Endothelial cell of umbilical vein (primary cell): ENCODE measurements at places on chromosomes 2 and 18.

DNA sequence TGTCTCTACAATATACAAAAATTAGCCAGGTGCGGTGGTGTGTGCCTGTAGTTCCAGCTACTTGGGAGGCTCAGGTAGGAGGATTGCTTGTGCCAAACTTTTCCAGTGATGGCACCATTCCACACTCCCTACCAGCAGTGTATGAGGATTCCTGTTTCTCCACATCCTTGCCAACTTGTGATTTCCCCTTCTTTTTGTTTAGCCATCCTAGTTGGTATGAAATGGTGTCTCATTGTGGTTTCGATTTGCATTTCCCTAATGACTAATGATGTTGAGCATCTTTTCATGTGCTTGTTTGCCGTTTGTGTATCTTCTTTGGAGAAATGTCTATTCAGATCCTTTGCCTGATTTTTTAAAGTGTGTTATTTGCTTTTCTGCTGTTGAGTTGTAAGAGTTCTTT is 41.0 kb downstream of the EPB41L5 start:
- H3K4me3 ChIP-seq = no peak overlapping the region
- no peaks in the 10 kb centered on the region for H3K4me1 ChIP-seq
- no peaks in the 10 kb centered on the region for H3K36me3 ChIP-seq

- DNase-seq = peak; percentile 49
- no peaks in the 10 kb centered on the region for H3K36me3 ChIP-seq
- no peak overlapping the region for H3K4me3 ChIP-seq
- peaks cover 27% of the 10 kb centered on the region for H3K4me1 ChIP-seq
Measured at GRCh38 chr2:47534179-47534919, 131.4 kb downstream of the MSH2 start.

GRCh38 chr2:236599059-236599458 is 29.4 kb downstream of the ACKR3 start:
- H3K4me1 ChIP-seq = no peaks in the 10 kb centered on the region
- peaks cover 2% of the 10 kb centered on the region for H3K27me3 ChIP-seq
- no peak overlapping the region for H3K4me3 ChIP-seq
- DNase-seq = no peak
- no peak overlapping the region for H3K27ac ChIP-seq
- no peaks in the 10 kb centered on the region for H3K36me3 ChIP-seq

- peak overlapping the region; percentile 88 for H3K4me3 ChIP-seq
- DNase-seq = no peak
- peaks cover 10% of the 10 kb centered on the region for H3K4me1 ChIP-seq
- H3K27me3 ChIP-seq = peaks cover 1% of the 10 kb centered on the region
- H3K27ac ChIP-seq = peak overlapping the region; percentile 33
Measured at GRCh38 chr18:50286391-50287027, 983 bp downstream of the CXXC1 start.

GRCh38 chr2:60710707-60711106 is 45.4 kb upstream of the PAPOLG start:
- H3K4me3 ChIP-seq = no peak overlapping the region
- no peak overlapping the region for H3K27ac ChIP-seq
- peaks cover 5% of the 10 kb centered on the region for H3K4me1 ChIP-seq
- DNase-seq = peak; percentile 26

DNA sequence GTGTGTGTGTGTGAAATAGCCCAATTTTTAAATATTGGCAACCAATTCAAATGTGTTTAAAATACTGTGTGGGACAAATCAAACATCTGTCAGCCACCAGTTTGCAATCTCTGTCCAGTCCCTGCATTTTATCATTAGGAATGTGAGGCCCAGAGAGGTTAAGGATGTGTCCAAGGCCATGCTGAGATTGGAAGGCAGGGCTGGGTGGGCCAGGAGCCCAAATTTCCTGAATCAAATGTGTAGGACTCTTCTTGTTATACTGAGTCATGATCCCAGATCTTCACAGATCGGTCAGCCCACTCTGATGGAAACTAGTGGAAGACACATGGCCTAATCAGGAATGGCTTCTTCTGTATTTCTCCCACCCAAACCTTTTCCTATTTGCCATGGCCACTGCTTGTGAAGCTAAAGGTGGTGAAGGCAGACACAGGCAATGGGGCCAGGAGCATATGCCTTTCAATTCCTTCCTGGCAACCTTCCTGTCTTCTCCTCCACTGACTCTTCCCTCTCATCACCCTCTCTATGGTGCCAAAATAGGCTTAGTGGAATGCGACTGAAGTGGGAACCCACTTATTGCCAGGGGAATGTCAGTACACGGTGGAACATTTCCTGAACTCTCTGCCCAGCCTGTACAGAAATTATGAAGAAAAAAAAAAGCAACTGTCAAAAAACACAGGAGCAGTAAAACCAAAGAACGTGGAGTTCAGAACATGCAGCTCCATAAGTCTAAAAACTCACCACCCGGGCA is 35.5 kb downstream of the ZEB2 start:
- H3K27ac ChIP-seq = no peak overlapping the region
- H3K27me3 ChIP-seq = no peaks in the 10 kb centered on the region
- no peaks in the 10 kb centered on the region for H3K36me3 ChIP-seq
- no peaks in the 10 kb centered on the region for H3K4me1 ChIP-seq
- H3K4me3 ChIP-seq = no peak overlapping the region

DNA sequence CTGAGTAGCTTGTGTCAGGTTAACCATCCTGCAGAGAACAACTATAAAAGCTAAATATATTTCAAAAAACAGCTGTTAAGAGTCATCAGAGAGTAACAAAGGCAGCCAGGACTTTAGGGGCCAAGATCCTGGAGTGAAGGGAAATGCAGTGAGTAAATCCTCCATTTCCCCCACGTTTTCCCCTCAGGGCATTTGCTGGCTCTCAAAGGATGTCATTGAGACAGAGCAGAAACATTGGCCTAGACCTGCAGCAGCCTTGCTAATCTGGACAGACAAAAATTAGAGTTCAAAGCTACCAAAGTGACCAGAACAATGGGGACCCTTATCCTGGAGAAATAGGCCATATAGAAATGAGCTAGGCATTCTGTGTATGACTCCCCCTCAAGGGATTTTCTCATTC is 21.1 kb upstream of the KLHL29 start:
- peaks cover 17% of the 10 kb centered on the region for H3K27me3 ChIP-seq
- DNase-seq = no peak
- H3K36me3 ChIP-seq = no peaks in the 10 kb centered on the region
- no peaks in the 10 kb centered on the region for H3K4me1 ChIP-seq

- no peaks in the 10 kb centered on the region for H3K4me1 ChIP-seq
- H3K27me3 ChIP-seq = no peaks in the 10 kb centered on the region
- H3K27ac ChIP-seq = no peak overlapping the region
Measured at GRCh38 chr18:60662491-60662890, 289.9 kb upstream of the MC4R start.

DNA sequence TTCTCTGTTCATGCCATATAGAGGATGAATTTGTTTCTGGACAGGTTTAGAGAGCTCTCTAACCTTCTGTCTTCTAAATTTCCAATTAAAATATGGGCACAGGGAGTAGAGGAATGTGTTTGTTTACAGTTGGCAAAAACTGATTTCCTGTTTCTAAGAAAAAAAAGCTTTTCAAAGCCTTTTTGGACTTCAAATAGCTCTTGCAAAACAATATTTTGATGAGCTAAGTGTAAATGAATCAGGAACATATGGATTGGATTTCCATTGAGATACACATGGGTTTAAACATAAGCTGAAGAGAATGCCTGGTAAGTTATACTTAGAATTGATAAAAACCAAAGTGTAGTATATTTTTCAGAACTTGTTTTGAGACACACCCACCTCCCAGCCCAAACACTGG is 677.5 kb downstream of the NYAP2 start:
- H3K27ac ChIP-seq = no peak overlapping the region
- H3K4me3 ChIP-seq = no peak overlapping the region
- DNase-seq = no peak
- H3K4me1 ChIP-seq = no peaks in the 10 kb centered on the region
- no peaks in the 10 kb centered on the region for H3K27me3 ChIP-seq

GRCh38 chr2:30155202-30155601 is 8.4 kb downstream of the YPEL5 start:
- peak; percentile 77 for DNase-seq
- H3K36me3 ChIP-seq = no peaks in the 10 kb centered on the region
- no peaks in the 10 kb centered on the region for H3K27me3 ChIP-seq
- peaks cover 11% of the 10 kb centered on the region for H3K4me1 ChIP-seq
- peak overlapping the region; percentile 43 for H3K27ac ChIP-seq
- H3K4me3 ChIP-seq = no peak overlapping the region

DNA sequence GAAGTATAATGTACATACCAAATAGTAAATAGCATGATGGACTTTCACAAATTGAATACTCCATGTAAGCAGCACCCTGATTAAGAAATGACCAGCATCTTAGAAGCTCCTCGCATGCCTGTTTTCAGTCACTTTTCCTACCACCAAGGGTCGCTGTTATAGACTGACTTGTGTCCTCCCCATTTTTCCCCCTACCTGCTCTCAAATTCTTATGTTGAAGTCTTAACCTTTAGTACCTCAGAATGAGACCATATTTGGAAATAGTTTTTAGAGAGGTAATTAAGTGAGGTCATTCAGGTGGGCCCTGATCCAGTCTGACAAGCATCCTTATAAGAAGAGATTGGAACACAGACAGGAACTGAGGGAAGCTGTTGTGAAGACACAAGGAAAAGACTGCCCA is 125.9 kb downstream of the LYPD6 start:
- H3K27me3 ChIP-seq = no peaks in the 10 kb centered on the region
- H3K4me3 ChIP-seq = no peak overlapping the region
- no peaks in the 10 kb centered on the region for H3K4me1 ChIP-seq
- no peak for DNase-seq
- no peak overlapping the region for H3K27ac ChIP-seq
- no peaks in the 10 kb centered on the region for H3K36me3 ChIP-seq

GRCh38 chr2:232887171-232887850 is 17.2 kb downstream of the SNORC start:
- no peaks in the 10 kb centered on the region for H3K4me1 ChIP-seq
- no peak for DNase-seq
- no peak overlapping the region for H3K27ac ChIP-seq
- no peaks in the 10 kb centered on the region for H3K36me3 ChIP-seq

DNA sequence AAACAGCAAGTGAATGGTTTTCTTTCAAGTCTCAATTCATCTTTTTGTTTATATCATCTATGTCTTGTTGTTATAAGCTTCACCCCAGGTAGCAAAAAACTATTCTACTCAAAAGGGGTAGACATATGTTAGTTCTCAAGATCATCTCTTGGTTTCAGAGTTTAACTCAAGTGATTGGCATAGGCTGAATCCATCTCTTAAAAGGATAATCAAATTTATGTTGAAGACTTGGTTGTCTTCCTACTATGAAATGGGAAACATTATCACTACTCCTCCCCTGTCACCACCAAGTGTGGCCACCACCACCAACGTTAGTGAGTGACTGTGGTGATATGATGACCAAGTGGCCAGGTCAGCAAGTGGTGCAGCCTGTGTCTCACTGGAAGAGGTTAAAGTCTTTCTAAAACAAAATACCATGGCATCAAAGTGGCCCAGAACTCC is 1.5 kb downstream of the IL1B start:
- H3K4me3 ChIP-seq = no peak overlapping the region
- no peak for DNase-seq
- no peak overlapping the region for H3K27ac ChIP-seq

- no peak overlapping the region for H3K27ac ChIP-seq
- no peaks in the 10 kb centered on the region for H3K27me3 ChIP-seq
- no peak for DNase-seq
- H3K4me1 ChIP-seq = no peaks in the 10 kb centered on the region
Measured at GRCh38 chr2:2614452-2614851, 283.4 kb upstream of the MYT1L start.

GRCh38 chr18:5521000-5521399 is 22.8 kb downstream of the EPB41L3 start:
- H3K4me3 ChIP-seq = no peak overlapping the region
- H3K27ac ChIP-seq = peak overlapping the region; percentile 87
- no peaks in the 10 kb centered on the region for H3K36me3 ChIP-seq
- DNase-seq = no peak

DNA sequence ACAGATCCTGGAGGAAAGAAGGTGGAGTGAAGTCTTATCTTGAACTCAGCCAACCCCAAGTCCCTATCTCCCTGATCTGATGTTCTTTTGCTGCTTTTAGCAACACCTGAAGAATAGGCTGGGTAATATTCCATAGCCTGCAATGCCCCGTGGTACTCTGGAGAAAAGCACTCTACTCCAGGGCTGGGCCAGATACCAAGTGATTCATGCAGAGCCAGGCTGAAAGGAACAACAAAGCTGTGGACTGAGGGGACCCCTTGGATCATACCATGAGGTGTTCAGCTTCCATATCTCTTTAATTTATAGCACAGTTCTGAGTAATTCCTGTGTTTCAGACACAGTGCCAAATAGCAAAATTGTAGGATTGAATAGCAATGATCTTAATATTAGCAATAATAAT is 130.6 kb downstream of the NXPH2 start:
- no peak overlapping the region for H3K4me3 ChIP-seq
- no peaks in the 10 kb centered on the region for H3K27me3 ChIP-seq
- H3K27ac ChIP-seq = no peak overlapping the region
- DNase-seq = no peak

GRCh38 chr18:56542476-56542875 is 95.9 kb downstream of the TXNL1 start:
- no peak overlapping the region for H3K27ac ChIP-seq
- no peaks in the 10 kb centered on the region for H3K4me1 ChIP-seq
- H3K36me3 ChIP-seq = no peaks in the 10 kb centered on the region
- DNase-seq = no peak

DNA sequence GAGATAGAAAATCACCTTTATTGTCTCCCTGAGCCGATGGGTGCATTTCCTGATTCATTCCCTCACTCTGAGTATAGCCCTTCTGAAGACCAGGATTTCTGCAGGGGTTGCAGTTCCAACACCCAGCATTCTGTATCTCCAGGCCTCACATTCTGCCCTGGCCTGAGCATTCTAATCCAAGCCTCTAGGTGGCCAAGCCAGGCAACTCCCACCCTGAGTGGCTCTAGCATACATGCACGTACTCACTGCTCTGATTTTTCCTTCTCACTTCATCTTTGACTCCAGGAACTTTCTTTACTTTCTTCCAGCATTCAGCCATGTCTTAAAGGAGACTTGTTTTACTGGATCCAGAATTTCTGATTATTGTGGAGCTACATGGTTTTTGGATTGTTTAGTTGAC is 100.7 kb upstream of the STK39 start:
- H3K36me3 ChIP-seq = no peaks in the 10 kb centered on the region
- peak; percentile 36 for DNase-seq
- peaks cover 5% of the 10 kb centered on the region for H3K27me3 ChIP-seq
- H3K4me1 ChIP-seq = peaks cover 12% of the 10 kb centered on the region
- H3K4me3 ChIP-seq = no peak overlapping the region

GRCh38 chr18:63213331-63213900 is 106.2 kb downstream of the BCL2 start:
- DNase-seq = no peak
- H3K27ac ChIP-seq = no peak overlapping the region
- no peaks in the 10 kb centered on the region for H3K27me3 ChIP-seq
- H3K4me1 ChIP-seq = no peaks in the 10 kb centered on the region

DNA sequence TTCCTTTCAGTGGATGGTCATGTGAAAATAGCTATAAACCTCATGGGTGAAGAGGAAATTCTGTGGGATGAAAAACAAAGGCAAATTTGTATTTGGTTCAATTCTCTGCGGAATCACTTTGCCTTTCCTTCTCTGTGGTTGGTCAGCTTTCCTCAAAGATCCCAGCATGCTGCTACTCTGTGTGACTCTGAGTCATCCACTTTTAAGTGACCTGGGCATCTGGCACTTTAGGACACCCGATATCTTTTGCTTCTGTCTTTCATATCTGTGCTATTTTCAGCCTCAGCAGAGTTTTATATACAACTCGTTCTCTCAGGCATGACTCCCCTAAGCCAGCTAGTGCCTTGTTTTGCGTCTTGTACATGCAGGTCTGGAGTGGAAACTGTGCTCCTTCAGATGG is 217.0 kb upstream of the PIEZO2 start:
- no peak overlapping the region for H3K27ac ChIP-seq
- DNase-seq = no peak
- no peaks in the 10 kb centered on the region for H3K36me3 ChIP-seq
- H3K4me3 ChIP-seq = no peak overlapping the region
- no peaks in the 10 kb centered on the region for H3K4me1 ChIP-seq
